Esophagus mucosa (tissue), 1 donor: ENCODE measurements at places on chromosomes 6 and 20. TPM values are rescaled to one million over a fixed set of nuclear protein-coding genes. Genes with fewer than 3 reads are reported as not detected.

DNA sequence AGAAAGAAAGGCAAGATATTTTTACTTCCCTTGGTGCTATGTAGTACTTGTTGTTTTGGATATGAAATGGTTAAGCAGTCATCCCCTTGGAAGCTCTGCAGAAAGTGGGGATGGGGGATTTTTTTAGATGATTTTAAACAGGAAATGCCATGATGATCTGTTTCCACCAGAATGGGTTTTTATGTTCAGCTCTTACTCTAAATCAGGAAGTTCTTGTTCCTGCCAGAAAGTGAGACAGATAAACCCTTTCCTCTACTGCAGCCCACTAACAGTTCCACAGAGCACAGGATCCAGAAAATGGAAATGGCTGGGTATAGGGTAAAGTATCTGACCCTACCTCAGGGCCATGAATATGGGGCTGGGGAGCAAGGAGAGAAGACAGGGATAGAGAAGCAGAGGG is 32.1 kb upstream of the PPP1R3G start:
- no peak for ATAC-seq

HNF4A gene
- total RNA-seq, result not detected

KCNB1 gene
- total RNA-seq, result 0.52 TPM

FAM120B gene
- total RNA-seq, result 12.4 TPM

DNA sequence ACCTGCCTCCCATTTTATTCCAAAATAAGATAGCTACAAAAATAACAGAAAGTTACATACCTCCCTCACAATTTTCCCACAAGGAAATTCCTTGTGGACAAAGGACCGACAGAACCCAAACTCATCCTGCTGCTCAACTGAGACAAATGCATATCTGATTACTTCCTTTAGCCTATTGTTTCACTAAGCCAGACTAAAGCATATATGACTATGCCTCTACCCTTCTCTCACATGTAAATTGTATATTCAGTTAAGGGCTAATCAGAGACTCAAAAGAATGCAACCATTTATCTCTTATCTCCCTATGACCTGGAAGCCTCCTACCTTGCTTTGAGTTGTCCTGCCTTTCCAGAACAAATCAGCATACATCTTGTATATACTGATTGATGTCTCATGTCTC is 72.1 kb downstream of the MANEA start:
- ATAC-seq, result no peak

GRCh38 chr6:142773324-142773723 is 171.7 kb downstream of the HIVEP2 start:
- no peak for ATAC-seq

EBF4 gene
- 1.7 TPM for total RNA-seq

CNBD2 gene
- total RNA-seq, result 3.7 TPM

DNA sequence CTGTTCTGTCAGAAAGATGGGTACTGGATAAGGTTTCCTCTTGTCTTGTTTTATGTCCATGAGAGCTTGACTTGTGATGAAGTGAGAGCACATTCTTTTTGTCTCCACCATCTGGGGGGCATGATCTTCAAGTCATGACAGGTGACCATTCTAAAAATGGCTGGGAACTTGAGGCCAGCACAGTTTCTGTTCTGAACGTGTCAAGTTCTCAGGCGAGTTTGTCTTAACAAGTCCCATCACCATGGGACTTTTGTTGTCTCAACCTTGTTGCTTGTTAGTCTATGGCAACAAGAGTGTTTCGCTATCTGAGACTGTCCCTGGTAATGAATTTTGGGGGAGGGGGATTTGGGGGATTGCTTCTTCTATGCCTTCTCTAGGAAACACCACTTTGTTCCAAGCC is 25.6 kb upstream of the ENPP4 start:
- ATAC-seq, result no peak

- ATAC-seq, result peak; percentile 75
These were observed 33.3 kb downstream of the ORC3 start for GRCh38 chr6:87623248-87623647.
